Stimulated activated CD8-positive, alpha-beta memory T cell treated with anti-CD3 and anti-CD28 coated beads, Interleukin-4, amount 100 ng/mL, for 1 hour (primary cell): ENCODE measurements at places on chromosomes 2 and 18.

DNA sequence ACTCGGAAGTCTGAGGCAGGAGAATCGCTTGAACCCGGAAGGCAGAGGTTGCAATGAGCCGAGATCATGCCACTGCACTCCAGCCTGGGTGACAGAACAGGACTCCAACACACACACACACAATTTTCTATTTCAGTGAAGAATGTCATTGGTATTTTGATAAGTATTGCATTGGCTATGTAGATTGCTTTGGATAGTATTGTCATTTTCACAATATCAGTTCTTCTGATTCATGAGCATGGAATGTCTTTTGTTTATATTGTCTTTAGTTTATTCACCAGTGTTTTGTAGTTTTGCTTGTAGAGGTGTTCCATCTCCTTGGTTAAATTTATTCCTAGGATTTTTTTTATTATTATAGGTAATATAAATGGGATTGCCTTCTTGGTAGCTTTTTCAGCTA lies 693.4 kb upstream of the SYT4 start:
- no peak for DNase-seq

GRCh38 chr2:30425326-30425725 lies 21.7 kb upstream of the LCLAT1 start:
- DNase-seq: no peak

DNA sequence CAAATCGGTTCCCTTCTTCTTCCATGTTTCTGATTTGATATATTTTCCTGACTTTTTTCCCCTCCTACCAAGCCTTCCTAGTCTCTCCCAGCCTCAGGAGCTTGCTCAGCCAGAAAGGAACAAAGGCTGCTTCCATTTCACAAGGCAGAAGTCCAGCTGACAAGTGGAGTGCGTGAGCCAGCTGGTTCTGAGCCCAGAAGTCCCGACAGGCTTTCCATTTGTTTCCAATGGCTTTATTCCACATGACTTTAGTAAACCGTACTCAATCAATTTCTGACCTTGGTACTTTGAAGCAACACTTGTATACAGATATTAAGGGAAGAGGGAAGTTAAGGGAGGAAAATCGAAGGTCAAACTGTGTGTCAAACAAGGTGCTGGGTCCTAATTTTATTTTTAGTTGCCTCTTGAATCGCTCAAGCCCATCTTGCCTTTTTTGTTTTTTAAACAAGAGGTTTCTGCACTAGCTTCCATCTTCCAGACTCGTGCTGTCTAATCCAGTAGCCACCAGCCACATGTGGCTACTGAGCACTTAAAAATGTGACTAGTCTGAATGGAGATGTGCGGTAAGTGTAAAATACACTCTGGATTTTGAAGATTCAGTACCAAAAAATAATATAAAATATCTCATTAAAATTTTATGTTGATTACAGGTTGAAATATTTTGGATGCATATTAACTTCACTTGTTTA lies 36.2 kb downstream of the WIPF1 start:
- no peak for DNase-seq

GRCh38 chr18:623761-624620 lies 27.2 kb downstream of the CLUL1 start:
- DNase-seq: peak; percentile 15

GRCh38 chr2:58574873-58575272 lies 333.7 kb upstream of the FANCL start:
- no peak for DNase-seq

DNA sequence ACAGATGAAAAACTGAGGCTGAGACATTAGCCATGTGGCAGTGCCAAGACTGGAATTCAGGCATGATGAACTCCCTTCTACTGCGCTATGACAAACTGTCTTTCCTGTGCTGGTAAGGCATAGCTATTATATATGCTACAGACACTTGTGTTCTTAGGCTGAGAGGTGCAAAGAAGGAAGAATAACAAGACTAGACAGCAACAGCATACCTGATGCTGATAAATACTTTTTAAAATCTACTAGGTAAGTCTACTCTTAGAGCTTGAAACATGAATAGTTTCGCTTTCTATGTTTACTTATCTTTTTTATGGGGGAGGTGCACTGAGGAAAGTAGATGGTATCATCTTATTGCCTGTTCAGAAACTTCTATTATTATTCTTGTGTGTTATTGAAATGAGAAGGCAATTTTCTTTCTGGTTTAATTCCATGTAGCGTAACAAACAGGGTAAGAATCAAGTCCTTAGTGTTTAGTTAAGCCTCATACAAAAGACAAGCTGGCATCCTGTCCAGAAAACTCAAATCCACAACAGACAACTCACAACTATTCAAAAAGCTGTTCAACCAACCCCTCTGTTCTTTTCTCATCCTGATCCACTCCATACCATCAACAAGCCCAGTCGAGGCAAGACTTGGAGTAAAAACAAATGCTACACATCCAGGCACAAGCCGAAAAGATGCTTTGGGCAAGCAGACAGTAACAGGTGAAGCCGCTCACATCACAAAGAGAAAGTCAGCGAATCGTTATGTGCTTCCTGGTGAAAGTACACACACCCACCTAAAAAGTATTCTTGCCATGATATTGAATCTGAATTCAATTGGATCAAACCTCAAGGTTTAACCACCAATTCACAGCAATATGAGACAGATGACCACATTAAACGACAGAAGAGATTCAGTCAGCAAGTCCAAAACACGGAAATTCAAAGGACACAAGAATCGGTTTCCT lies 1.5 kb downstream of the TTC32 start:
- DNase-seq: peak; percentile 4

- DNase-seq: no peak
Measured at GRCh38 chr18:48167897-48168253, 237.4 kb upstream of the SMAD2 start.

- no peak for DNase-seq
Measured at GRCh38 chr2:71856773-71857525, 290.7 kb downstream of the CYP26B1 start.

GRCh38 chr18:77100751-77101355 lies 31.7 kb downstream of the MBP start:
- DNase-seq: no peak

- no peak for DNase-seq
Measured at GRCh38 chr2:236177967-236178889, 10.0 kb upstream of the GBX2 start.

DNA sequence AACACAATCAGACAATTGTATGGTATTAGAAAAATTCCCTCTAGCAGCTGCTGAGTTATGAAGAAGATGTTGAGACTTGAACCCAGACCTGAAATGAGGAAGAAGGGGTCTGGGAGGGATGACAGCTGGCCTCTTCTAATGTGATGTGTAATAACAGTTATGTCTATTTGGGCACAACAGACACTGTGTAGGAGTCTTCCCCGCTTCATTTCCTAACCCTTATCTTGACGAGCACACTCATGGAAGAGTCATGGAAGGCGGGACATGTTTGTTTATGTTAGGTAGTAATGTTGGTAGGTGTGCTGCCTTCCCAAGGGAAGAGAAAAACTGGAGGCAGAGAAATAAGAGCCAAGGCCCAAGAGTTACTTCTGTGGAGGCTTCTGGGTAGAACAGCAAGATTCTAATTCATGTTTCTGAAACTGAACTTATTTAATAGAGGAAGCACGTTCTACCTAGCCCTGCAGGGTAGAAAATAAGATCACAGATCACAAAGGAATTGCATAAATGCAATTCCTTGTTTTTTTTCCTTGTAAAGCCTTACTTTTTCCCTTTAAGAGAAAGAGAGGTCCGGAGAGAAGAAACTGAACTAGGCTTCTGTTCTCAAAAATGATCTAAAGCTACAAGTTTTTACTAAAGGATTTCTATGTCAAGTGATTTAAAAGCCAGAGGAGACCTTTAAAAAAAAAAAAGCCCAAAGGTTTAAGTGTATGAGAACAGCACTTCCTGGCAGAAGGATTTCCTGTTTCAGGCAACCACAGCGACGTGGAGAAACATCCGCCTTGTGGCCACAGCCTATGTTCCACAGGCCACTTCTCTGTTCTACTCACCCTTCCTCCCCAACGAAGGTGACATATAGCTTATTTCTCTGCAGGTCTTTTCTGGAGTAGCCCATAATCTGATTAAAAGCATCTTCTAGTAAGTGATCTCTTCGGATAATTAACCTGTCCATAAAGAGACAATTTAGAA lies 68.5 kb upstream of the STK17B start:
- DNase-seq: peak; percentile 67

- no peak for DNase-seq
Measured at GRCh38 chr2:232886632-232887031, 16.6 kb downstream of the SNORC start.

- no peak for DNase-seq
Measured at GRCh38 chr2:171479154-171479814, 43.0 kb upstream of the CYBRD1 start.

DNA sequence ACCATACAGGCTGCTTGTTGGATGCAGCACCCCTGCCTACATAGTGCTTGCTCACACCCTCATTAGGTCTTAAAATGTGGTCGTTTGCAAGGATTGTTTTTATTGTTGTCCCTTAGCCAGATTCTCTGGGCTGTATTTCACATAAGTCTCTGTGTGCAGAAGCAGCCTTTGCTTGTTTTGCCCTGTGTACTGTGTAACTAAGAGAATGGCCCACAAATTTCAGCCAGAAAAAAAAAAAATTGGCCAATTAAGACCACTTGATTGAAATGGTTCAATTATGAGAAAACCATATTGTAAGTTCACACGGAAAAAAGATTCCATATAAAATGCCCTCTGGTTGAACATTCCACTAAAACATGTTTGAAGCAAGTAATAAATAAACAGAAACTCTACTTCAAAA lies 377.1 kb upstream of the SOX11 start:
- no peak for DNase-seq

- DNase-seq: no peak
Measured at GRCh38 chr2:32136097-32136496, 29.6 kb upstream of the SLC30A6 start.

DNA sequence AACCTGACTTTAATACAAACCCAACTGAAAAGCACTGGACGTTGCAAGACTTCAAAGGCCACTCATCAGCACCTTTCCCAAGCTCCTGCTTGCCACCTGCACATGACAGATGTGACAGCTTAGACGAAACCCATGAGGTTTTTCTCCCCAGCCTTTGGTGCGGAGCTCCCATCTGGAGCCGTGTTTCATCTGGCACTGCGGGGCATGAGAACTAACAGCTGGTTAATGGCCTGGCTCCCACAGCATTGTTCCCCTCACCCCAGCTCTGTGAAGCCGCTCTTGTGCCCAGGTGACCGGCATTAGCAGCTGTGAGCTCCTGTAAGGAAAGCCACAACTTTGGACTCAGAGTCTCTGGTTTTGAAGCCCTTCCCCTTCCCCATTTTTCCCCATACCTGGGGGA lies 50.9 kb downstream of the GALR1 start:
- no peak for DNase-seq

DNA sequence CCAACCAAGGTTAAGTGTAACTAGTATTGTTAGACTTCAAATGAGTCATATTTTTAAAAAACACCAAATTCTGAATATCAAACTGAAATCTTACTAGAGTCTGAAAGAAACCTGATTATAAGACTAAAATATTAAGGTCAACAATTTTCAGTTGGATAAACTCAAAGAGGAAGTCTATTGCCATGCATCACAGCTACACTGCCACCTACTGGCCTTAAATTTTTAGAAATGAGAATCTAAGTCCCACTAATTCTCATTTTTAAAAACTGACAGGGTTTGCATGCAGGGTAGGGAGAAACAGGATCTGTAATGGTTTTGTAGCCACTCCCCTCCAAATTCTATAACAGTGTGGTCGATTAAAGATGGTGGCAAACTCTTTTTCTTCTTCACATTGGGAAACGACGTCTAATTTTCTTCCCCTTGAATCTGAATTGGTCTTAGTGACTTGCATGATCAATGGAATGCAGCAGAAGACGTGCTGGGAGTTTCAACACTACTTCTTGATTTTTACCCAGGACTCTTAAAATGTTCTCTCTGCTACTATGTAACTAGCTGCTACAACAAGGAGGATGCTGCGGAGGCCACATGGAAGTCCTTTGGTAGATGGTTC lies 176.1 kb upstream of the SESTD1 start:
- DNase-seq: no peak

DNA sequence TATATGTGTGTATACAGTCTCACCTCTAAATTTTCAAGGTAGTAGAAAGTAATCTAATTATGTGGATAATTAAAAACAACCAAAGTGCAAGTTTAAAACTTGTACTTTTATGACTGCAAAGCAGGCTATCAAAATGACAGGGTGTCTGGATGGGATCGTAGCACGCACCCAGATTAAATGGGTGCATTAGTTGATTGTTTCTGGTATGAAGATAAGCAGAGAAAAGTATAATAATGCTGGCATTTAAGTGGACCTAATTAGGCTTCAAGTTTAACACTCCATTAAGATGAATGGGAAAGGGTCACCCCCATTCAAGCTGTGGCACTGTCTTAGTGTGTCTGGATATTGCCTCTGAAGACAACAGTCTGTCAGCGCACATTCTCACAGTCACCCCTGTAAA lies 124.6 kb upstream of the ZEB2 start:
- DNase-seq: no peak

GRCh38 chr2:122236152-122236874 lies 480.9 kb downstream of the TSN start:
- no peak for DNase-seq

DNA sequence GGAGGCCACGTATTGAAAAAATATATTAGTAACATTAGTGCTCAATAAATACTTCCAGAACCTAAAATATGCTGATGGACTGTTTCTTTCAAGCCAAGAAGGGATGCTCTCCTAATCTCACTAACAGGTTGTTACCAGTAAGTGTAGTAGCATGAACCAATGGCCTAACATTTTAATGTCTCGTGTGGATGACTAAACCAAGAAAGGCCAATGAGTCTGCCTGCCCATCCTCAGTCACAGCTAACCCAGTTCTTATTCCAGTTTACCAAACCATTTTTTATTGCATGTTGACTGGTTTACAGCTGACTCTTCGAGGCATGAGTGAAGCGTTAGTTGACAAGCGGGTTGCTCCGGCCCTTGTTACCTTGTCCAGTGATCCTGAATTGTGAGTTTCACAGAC lies 45.1 kb upstream of the TNFRSF11A start:
- no peak for DNase-seq

DNA sequence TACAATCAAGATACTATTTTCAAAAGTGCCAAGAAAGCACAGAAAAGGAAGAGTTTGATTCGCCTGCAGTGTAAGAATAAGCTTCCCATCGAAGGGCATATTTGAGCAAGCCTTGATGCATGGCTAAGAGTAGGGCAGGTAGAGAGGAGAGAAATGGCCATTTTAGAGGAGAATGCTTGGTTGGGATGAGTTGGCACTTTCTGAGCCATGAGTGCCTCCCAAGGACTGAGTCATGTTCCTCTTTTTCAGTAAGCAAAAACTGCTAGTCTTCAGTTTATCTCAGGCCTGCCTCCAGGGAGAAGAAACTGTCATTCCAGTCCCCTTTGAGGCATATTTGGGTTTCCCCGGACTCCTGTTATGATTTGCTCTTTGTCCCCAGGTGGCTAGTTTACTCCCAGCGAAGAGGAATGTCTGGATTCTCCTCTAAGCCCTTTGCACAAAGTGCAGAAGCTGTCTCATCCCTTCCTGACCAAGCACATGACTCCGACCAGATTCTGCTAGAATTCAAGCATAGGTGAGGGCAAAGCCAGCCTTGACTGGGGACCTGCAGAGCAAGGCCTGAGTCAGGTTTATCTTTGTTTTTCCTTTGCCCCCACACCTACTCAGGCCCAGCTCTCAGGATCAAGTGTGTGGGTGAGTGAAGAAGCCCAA lies 115.2 kb downstream of the TTC32 start:
- DNase-seq: no peak
